CD4-positive, alpha-beta T cell treated with Interleukin-21 for 1 hour (primary cell): ENCODE measurements at places on chromosomes 6 and 20.

- no peak for DNase-seq
Measured at GRCh38 chr6:84522135-84522549, 242.3 kb downstream of the TBX18 start.

DNA sequence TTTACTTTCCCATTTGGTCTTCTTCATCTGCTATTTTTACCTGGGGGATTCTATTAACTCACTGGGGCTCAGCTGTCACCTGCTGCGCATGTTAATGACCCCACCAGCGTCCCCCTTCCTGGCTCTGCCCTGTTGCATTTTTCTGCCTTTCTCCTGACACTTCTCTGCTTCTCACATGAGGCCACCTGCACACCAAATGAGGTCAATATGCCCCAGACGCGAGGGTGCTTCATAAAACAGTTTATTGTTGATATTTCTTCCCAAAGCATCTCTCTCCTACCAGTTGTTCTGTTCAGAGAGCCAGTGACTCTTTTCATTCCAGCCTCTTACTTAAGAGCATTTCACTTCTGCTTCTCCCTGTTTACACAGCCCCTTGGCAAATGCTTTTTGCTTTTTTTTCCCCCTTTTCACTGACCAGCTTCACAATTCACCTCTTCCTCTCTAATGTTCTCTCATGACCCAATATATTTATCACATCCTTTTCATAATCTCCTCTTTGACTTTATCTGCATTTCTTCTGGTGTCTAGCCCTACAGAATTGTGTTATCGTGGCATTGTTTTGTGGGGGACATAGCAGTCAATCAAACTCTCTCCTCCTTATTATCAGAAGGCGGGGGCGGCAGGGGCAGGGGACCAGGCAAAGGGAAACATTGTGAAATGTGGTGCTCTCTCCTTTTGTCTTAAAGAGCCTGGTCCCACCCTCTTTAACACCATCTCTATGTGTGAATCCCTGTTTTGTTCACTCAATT is 545.8 kb upstream of the CITED2 start:
- DNase-seq: no peak

DNA sequence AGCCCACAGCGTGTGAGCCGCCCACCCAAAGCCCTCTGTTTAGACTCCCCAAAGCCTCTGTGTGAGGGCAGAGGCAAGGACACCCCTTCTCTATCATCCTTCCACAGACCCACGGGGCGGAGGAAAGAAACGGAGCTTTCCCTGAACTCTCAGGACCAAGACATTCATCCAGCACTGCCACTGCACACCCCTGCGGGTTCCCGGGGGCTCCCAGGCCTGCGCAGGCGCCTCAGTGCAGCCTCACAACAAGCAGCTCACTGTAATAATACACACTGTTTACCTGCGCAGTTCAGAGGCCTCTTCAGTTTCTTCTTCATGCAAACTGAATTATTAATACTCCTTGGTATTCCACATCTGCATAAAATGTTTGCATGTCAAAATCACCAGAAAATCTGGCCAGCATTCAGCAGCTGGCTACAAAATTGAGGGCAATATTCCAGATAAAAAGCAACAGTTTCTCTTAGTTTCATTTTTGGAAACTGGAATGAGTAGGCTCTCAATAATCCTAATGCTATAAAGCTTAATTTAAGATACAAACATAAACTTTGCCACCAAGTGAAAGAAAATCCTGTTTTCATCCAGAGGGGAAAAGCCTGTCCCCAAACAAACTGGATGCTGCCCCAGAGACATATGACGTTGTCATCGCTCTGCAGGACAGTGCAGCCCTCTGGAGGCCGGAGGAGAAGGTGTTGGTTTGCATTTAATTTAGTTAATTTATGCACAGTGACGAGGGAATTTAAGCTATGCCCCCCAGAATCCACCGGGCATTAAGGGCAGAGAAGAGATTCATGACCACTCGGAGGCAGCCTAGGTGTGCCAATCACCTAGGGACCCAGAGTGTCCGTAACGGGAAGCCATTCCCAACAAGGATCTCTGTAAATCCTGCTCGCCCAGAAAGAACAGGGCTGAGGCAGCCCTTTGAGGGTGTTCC is 45.3 kb downstream of the NINL start:
- DNase-seq: no peak

GRCh38 chr6:168016721-168017525 is 19.5 kb downstream of the KIF25 start:
- DNase-seq: no peak

DNA sequence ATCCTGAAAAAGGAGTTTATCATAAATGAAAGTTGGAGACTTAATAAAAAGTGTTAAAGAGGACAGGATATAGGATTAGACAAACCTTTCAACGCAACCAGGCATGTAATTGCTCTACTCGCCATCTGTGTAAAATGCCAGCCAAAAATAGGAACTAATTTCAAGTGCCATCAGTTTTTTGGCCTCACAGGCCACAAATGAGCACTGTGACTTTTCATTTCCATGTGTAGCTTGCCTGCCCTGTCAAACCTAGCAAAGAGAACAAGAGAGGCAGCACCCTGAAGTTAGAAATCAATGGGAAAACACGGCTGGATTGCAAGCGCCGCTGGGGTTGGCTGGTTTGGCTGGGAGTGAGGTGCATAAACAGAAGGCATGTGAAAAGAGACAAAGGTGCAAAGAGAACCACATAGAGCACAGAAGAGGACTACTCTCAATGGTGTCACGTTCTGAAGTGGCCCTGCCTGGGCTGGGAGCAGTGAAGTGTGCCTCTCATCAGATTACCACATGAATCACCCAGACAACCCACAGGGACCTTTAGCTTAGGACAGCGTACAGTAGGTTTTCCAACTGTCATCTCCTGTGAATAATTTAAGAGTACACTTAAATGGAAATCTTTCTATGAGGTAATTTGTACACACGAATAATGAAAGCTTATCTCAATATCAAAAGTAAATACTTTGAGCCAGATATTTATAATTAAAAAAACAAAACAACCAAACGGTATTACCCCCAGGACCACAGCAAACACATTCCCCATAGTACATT is 78.0 kb upstream of the NHSL1 start:
- DNase-seq: no peak

- DNase-seq: no peak
Measured at GRCh38 chr6:16292942-16293341, 54.6 kb downstream of the GMPR start.

DNA sequence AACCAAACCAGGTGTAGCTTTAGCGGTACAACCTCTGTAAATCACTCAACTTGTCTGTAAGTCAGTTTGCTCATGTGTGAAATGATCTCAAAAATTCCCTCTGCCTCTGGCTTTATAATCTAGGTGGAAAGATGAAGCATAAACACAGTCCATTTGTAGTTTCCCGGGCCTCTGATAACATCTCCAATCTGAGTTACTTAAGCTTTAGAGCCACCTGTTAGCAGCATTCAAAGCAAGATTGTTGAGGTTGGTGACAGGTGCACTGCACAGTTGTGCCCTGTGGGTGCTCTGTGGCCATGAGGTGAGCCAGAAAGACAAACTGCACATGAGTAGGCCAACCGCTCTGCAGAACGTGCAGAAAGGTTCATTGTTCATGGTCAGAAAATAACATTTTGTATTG is 53.7 kb downstream of the MOCS1 start:
- no peak for DNase-seq

GRCh38 chr6:142302421-142303175 is 791 bp downstream of the ADGRG6 start:
- DNase-seq: no peak

DNA sequence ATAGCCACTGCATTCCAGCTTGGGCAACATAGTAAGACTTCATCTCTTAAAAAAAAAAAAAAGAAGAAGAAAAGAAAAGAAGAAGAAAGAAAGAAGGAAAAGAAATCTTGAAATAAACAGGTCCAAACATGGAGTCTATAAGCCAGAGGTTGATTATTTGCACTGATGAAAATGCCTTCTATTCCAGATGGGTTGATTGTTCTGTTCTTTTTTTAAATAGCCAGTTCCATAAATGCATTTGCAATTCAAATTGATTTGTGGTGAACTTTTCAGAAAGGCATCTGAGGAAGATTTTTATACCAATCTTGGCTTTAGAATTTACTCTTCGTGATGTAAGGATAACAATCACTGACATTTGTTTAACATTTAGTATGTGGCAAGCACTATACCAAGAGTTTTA is 243.8 kb upstream of the PLN start:
- DNase-seq: no peak

DNA sequence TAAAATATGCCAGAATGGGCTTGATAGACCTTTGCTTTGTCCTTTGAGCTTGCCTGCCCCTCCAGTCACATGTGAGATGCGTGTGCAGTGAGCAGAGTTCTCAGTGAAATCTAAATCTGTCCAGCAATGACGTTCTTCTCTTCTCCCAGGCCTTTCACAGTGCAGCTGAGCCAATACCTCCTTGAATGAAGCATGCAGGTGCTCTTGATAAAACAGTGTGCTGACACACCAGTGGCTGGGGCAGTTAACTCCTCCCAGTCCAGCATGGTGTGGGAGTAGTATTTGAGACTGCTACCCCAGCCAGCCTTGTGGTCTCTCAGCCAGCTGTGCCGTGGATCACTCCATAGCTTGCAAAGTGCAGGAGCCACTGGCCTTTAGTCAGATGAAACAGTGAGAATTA is 240.5 kb downstream of the FARS2 start:
- no peak for DNase-seq
